Mammary epithelial cell (primary cell): ENCODE measurements at places on chromosomes 13 and 19.

GRCh38 chr13:75391432-75392100 is 90.4 kb downstream of the TBC1D4 start:
- DNase-seq: no peak

GRCh38 chr19:38514812-38515633 is 81.5 kb downstream of the RYR1 start:
- peak; percentile 45 for DNase-seq

- no peak for DNase-seq
These were observed 550 bp downstream of the ZNF383 start for GRCh38 chr19:37218592-37218935.

GRCh38 chr13:103466761-103467160 is 400.5 kb upstream of the SLC10A2 start:
- DNase-seq: no peak

DNA sequence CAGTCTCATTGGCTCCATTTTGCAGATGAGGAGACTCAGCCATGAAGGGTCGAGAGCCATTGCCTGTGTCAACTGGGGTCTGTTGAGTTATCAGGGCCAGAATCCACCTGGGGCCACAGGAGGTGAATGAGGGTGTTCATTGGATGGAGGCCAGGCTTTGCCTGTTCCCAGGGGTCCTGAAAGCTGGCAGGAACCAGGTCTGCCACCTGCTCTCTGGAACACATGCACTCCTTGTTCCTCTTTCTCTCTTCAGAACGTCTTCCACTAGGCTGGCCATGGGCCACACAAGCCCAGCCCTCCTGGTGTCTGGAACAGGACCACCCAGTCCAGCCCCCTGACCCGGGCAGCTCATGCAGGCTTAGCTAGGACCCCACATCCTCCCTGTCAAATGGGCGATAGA is 21.1 kb downstream of the PPP1R37 start:
- no peak for DNase-seq

DNA sequence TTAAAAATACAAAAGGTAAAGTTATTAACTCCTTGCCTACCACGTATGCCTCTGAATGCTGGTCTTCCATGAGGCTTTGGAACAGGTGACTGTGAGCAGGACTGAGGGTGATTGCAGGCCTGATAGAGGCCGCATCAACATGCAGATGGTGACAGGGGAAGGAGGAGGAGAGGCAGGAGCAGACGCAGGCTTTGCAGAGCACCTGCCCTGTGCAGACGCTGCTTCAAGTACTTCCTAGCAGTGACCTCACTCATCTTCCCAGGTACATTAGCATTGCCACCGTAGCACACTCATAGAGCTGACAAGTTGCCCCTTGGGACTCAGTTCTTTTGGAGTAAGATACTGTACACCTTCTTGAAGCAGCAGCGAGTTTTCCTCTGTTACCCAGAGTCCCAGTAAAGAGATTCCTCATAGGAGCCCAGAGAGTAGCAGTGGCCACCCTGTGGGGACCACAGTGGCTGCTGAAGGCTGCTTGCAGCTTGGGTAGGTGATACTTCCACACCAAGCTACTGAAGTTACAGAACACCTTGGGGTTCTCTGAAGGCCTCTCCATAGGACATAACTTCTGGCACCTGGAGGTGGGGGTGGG is 56.0 kb downstream of the ZNF536 start:
- no peak for DNase-seq

DNA sequence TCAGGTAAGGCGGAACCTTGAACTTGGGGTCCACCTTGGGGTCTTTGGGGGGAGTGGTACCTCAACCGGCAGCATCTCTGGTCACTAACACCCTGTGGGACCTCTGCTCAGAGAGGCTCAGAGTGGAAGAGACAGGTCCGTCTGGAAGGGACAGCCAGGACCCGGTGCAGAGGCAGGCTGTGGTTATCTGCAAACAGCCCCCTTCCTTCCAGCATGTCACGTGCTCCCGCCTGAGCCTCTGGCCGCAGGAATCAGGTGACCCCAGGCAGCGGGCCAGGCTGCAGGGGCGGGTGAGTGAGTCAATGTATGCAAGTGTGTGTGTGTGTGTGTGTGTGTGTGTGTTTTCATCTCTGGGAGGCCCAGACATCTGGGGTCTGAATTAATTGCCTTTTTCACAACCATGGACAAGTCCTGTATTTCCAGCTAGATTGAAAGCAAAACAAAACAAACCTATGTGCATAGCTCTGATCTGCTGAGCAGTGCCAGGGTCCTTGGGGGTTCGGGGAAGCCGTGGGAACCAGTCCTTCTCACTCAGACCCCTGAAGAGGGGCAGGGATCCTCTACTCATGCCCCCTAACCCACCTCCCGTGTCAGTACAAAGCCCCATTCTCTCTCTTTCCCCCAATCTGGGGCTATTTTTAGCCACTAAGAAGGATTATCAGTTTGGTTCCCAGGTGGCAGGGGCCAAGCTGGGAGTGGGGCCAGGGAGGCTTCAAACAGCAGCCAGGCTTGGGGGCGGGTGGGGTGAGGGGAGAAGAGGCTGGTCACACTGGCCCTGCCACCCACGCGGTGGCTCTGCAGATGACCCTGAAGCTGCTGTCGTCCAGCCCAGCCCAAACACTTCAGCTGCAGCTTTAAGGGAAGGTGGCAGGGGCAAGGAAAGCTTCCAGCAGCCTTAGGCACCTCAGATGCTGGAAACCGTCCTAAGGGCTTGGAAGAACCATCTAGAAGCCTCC is 31.4 kb downstream of the CERS4 start:
- DNase-seq: peak; percentile 87

GRCh38 chr13:111460548-111461444 is 140.4 kb downstream of the TEX29 start:
- peak; percentile 19 for DNase-seq

- no peak for DNase-seq
These were observed 2818.6 kb upstream of the PCDH20 start for GRCh38 chr13:64234255-64234654.

GRCh38 chr13:22198001-22198400 is 527.1 kb downstream of the FGF9 start:
- DNase-seq: no peak

DNA sequence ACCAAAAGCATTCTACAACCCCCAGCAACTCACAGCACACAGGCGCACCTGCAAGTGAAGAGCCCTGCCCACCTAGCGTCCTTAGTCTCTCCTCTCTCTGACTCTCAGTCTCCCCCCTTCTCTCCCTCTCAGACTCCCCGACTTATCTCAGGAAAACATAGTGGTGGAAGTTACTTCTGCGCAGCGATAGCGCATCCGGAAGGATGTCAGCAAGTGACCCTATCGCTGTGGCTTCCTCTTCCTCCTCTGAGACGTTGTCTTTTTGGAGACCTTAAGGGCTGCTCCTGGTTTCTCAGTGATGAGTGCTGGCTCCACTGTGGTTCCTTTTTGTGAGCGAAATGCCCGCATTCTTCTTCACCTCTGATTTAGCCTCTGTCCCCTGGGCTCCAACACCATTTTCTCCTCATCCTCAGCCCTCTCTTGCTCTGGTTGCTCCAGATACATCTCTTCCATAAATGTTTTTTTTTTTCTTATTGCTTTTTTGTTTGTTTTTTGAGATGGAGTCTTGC is 1.4 kb upstream of the YIF1B start:
- no peak for DNase-seq
